ENCODE measurements at places on chromosomes 3 and 15. TPM values are rescaled to one million over a fixed set of nuclear protein-coding genes. Genes with fewer than 3 reads are reported as not detected.

GRCh38 chr3:180284331-180285110, 247.8 kb upstream of the PEX5L start:
- DNase-seq, result no peak

- no peak for DNase-seq
Observed at GRCh38 chr15:91555312-91555711, 298.2 kb upstream of the SLCO3A1 start.

DNA sequence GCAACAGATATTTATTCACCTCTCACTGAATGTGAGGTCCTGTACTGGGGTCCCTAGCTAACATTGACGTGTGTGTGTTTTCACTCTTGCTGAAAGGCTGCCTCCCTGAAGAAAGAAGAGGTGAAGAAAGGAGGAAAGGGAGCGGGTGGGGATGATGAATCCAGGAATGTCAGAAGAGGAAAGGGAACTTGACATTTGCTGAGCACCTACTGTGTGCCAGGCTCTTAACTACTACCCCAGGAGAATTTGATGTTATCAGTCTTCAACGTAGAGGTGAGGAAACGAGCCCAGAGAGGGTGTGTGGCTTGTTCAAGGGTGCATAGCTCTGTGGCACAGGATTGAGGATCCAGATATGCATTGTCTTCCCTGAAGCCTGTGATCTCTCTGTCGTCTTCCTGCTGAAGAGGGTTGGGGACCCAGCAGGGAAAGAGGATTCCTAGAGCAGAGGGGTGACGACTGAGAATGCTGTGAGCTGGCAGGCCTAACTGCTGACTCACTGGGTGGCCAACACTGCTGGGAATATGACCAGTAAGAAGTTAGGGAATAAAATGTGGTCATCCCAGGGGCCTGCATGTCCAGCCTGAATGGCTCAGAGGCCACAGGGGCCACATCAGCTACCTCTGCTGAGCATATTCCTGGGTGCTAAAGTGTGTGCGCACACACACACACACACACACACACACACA, 6.6 kb upstream of the ATP2B2 start:
- no peak for DNase-seq

DNA sequence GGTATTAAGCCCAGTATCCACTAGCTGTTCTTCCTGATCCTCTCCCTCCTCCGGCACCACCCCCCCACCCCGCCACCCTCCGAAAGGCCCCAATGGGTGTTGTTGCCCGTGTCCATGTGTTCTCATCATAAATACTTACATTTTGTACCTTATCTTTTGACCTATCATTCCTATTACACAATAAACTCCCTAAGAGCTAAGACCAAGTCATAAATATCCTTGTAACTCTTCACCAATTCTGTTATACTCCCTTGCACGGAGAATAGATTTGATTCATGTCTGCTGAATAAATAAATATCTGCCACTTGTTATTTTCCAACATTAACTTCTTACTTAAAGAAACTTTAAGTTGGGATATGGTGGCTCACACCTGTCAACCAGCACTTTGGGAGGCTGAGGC, 43.9 kb downstream of the SHQ1 start:
- no peak for DNase-seq

- no peak for DNase-seq
Observed at GRCh38 chr3:43391621-43392020, 105.3 kb downstream of the SNRK start.

DNA sequence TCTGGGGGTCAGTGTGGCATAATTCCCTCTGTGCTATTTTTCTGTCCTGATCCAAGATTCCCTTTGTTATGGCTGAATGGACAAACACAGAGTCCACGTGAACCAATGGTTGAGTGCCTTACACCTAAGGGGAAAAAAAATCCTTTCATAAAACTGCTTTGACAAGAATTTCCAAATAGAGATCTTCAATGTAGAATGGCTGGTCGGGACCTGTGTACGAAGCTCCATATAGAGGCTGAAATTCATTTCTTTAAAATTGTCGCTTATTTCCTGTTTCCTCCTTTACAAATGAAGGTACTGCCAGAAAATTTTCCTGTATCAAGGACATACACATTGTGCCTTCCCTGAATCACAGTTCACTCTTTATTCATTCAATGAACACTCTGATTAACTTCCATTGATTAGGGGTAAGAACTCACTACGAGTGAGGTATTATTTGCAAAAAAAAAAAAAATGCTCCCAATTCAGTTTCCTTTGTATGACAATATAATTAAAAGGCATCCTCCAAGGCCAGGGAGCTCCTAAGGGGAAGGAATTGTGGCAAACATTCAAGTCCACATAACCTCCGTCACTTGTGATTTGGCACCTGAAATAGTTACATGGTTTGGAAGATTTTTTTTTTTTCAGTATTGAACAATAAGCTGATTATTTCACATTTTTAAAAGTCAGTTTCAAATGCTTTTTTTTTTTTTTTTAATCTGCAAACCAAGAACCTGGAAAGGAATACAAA, 293.8 kb downstream of the MEX3B start:
- no peak for DNase-seq

DNA sequence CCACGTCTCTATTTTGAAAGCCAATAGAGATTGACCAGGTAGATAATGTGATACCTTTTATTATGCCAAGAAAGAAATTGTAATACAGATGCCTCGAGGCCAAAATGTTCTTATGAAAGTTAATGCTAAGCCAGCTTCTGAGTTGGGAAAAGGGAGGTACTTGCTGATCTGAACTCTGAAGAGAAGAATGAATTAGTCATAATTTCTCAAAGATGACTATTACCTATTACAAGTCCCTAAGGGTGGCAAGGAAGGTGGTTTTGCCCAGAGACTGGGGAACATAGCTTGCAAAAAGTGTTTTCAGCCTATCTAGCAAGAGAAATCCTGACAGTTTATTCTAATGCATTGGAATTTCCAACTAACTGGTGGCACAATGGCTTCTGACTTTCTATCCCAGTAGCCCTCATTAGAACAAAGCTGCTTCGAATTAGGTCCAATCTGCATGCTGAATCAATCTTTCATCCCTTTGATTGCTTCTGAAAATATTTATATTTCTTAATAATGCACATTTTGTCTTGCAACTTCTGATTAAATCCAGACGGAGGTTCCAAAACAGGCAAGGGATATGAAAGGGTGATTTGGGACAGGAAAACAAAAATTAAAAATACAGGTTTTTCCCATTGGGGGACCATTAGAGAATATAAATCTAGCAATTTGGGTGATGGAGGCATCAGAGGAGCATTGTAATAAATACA, 17.7 kb upstream of the NR2F2 start:
- DNase-seq, result no peak

GRCh38 chr15:33099739-33100138, 94.8 kb downstream of the FMN1 start:
- no peak for DNase-seq

Gene CHST2
- 10.8 TPM for total RNA-seq

Gene EPHB1
- total RNA-seq, result 2.2 TPM

Gene HTR3E
- total RNA-seq, result not detected
